SHP77 (cell line): ENCODE measurements at places on chromosomes 6 and 20.
A peak's percentile ranks its signal among the peaks of the same experiment; 100 is the strongest.

- DNase-seq = peak; percentile 14
These were observed 29.5 kb upstream of the PKIB start for GRCh38 chr6:122580737-122581136.

GRCh38 chr6:40903456-40903855 is 135.6 kb downstream of the UNC5CL start:
- DNase-seq = no peak

DNA sequence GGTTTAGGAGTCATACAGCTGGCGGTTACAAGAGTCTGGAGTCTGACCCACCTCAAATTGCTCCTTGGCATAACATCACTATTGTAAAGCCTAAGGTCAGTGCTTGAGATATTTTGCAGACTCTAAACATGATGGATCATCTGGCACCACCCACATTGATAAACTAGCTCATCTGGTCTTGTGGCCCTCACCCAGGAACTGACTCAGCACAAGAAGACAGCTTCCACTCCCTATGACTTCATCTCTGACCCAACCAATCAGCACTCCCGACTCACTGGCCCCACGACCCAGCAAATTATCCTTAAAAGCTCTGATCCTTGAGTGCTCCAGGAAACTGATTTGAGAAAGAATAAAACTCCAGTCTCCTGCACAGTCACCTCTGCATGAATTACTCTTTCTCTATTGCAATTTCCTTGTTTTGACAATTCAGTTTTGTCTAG is 115.9 kb downstream of the CD24 start:
- DNase-seq = no peak

GRCh38 chr6:21582651-21583050 is 10.9 kb upstream of the SOX4 start:
- no peak for DNase-seq

DNA sequence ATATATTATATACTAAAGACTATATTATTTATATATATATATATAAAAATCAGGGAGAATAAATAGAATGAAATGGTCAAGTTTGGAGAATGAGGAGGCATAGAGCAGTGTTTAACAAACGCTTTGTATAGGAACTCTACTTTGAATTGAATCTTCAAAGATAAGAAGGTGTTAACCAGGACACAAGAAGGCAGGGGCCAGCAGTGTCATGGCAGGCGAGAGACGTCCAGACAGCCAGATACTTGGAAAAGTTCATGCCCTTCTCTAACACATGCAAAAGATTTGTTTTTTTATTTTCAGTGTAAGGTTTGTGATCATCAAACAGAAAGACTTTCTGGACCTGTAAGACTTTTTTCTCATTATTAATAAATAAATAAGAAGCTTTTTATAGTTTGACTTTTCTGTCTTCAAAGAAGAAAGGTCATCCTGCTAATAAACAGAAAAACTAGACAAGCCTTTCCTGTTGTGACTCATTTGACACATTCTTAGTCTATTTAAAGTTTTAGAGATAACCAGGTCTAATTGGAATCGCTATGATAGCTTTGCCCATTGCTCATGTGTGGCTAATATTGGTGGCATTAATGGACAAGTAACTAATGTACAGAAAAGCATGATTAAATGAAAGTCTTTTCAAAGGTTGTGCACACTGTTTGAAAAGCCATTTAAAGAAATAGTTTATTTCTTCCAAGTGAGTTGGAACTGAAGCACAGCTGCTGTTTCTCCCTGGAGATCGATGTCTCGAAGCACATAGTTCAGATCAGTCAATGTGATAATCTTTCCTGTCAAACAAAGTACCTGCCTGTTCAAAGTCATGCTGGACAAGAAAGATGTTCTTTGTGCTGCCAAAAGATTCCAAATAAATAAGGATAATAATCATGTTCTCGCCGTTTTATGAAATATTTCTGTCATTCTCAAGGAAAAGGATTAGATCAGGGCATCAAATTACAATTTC is 420.4 kb upstream of the OPRM1 start:
- no peak for DNase-seq

GRCh38 chr6:130834482-130835251 is 7.5 kb downstream of the SMLR1 start:
- no peak for DNase-seq

DNA sequence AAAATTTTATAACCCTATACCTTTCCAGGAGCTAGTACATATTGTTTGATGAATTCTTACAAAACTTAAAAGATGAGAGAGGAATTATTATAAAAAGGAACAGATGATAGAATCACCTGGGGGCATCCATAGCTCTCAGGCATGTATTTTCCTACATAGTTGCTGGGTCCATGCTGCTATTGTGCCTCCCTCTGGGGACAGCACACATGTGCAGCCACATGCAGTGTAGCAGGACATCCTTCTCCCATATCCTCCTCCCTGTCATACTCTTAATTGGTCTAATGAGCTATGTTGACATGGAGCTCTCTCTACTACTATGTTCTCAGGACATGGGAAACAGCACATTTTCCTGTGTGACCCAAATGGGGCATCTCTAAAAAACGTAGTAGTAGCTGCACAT is 898.2 kb upstream of the MAP3K7 start:
- no peak for DNase-seq

DNA sequence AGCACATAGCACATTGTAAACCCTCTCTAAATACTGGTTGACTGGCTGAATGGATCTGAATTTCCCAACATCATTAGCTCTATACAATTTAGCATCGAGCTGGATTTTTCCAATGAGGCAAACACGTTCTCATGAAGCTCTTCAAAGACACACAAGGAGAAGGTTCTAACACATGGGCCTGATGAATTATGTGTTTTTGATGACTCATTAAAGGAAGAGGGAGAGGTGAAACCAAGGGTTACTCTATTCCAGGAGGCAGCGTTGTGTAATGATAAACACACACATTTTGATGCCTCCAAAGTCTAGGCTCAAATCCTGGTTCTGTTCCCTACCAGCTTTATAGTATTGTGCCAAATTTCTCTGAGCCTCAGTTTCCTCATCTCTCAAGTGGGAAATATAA is 84.3 kb downstream of the PFDN4 start:
- DNase-seq = no peak

DNA sequence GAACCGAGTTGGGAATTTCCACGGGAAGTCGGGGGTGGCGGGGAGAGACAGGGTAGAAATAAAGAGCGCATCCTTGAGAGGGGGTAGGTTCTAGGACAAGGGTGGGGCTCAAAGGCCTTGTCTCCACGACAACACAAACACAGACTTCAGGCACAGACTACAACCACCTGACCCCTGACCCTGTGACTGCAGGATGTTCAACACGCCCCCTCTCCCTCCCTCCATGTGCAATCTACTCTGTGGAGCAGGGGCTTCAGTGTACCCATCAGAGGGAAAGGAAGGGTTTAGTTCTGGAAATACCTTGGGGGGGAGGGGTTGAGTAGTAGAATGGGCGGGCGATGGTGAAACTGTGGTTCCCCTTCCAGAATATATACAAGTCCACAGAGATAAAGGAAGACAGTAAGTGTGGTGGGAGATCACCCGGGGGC is 651 bp upstream of the TAPBP start:
- DNase-seq = peak; percentile 47
